NCI-H524 (cell line): ENCODE measurements at places on chromosomes 3 and 15.

DNA sequence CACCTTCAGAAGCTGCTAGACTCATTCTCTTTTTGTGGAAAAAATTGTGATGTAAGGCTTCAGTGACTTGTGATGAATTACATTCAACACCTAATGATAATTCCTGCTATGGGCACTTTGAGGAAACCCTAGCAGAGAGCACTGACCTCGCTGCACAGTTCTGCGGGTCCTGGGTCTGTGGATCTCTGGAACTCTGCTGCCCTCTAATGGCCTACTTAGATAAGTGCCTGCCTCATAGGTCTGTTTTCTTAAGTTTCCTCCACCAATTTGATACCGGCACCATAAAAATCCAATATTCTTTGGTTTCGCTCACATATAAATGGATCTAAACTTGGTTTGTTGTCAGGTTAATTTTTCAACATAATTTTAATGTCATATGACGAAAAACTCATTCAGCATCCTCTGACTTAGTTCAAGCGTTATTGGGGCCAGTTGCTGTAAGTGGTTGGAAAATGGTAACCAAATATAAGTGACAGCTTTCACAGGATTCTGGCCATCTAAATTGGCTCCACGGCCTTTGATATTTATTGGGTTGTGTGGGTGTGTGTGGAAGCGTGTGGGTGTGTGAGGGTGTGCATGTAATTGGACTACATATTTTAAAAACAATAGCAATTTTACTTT is 10.4 kb downstream of the SLITRK3 start:
- DNase-seq: peak; percentile 85

GRCh38 chr3:104316118-104316517 is 1050.6 kb upstream of the ALCAM start:
- DNase-seq: no peak

GRCh38 chr3:51388286-51389029 is 2.6 kb upstream of the RBM15B start:
- DNase-seq: no peak

DNA sequence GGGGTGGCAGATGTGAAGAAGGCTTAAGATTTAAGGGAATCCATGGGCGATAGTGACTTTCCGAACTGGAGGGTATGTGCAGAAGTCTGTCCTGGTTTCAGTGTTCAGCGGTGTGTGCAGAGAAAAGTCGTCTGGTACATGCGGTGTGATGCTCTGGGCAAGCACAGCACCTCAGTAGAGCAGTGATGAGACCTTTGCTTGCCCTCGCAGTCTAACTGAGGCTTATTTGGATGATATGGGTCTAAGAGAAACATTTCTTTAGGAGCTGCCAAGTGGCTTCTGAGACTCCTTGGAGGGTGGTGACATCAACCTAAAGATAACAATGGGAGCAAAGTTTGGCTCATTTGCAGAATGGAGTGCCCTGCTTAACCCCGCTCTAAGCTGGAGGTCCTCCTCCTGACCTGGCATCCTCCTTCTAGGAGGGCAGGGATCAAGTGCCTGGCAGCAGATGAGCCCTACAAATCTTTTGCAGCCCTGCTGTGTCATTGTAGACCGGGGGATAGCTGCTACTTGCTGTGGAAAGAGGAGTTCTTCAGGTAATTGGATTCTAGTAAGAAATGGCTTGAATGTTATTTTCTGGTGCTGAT is 228.1 kb upstream of the AZI2 start:
- peak; percentile 63 for DNase-seq

DNA sequence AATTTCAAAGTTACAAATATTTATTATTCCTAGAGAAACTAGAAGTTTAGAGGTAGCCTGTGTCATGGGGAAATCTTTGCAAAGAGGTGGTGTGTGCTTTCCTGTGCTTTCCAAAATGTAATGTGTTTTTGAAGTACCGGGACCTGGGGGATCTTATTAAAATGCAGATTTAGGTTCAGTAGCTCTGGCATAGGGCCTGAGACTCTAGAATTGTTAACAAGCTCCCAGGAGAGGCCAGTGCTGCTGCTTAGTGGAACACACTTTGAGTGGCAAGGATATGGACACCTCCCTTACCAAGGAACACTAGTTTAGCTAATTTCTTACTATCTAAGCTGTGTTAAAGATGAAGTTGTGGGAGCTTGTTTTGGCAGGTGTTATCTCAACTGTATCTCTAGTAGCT is 428.9 kb downstream of the VGLL3 start:
- DNase-seq: peak; percentile 21

DNA sequence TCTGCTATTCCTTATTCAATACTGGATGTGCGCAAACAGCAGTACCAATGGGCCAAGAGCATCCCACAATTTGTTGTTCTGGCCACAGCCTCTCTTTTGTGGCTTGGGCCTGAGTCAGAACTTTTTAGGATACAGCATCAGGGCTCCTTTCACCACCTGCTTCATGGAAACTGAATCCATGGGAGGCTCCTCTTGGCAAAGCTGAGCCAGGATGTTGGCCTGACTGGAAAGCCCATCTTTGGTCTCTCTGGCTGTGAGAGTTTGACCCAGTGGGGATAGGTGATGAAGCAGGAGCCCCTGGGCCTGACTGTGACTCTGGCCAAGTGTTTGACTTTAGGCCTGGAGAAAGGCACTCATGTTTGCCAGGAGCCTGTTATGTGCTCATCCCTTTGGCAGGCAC is 27.6 kb downstream of the IL16 start:
- DNase-seq: no peak

GRCh38 chr3:133600572-133601081 is 27.1 kb downstream of the CDV3 start:
- no peak for DNase-seq

GRCh38 chr15:94381384-94381783 is 150.0 kb downstream of the MCTP2 start:
- no peak for DNase-seq

DNA sequence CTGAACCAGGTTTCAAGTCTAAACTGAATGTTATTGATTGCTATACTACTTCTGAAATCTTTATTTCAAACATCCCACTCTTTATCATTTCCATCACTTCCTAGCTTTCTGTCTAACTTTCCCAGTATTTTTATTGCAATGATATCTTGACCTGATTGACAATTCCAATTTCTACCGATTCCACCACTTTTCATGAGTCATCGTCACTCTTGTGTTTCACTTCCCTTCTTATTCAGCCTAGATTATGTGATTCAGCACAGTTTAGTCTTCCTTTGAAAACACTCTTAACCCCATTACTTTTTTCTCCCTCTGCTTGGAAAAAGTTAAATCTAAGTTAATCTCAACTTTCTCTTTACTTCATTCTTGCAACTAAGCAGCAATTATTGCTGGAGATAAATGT is 62.6 kb downstream of the SLC7A14 start:
- DNase-seq: no peak

- DNase-seq: no peak
These were observed 230.6 kb upstream of the CNTN3 start for GRCh38 chr3:74845081-74845480.

DNA sequence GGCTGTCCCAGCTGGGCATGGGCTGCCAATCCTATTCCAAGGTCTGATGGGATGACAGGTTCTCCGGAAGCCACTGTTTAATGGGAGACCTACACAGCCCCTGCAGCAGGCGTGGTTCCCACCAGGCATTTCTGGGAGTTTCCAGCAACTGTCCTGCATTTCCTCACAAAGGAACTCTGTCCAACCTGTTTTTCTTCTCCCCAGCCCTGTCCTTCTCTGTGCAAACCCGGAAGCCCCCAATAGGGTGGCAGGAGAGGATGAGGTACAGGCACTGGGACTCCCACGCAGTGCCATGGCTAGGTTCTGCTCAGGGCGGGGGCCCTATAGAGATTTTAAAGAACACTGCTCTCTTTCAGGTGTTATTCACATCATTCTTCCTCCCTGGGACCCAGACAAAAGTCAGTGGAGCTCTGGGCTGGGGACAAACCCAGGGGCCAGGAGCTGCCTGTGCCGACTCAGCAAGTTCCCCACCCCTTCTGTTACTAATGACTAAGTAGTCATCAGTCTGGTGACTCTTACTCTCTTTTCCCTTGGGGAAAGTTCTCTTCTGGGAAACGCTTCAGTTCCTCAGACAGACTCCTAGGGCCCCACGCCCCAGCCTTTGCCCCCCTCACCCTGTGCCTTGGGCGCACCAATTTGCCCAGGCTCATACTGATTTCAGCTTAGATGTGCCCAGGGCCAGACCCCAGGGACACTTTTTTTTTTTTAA is 97.7 kb downstream of the CD47 start:
- no peak for DNase-seq

- no peak for DNase-seq
These were observed 224.0 kb downstream of the GREM1 start for GRCh38 chr15:32941823-32942222.
